ENCODE measurements at places on chromosomes 16 and 17.

GRCh38 chr16:81779536-81780320 is 637 bp downstream of the PLCG2 start:
- no peak for DNase-seq

DNA sequence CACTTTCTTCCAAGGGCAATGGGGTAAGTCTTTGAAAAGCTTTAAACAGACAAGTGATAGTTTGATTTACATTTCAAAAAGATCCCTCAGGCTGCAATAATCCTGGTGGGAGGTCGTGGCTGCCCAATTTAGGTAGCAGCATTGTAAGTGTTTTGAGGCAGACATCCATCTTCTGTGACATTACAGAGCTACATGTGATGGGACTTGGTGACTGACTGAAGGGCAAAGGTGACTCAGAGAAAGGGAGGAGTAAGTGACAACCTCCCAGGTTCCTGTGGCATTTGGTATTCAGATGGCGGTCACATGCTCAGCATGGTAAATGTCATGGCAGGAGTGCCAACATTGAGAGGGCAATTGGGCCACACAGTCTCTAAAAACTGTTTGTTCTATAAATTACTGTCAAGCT is 26.5 kb downstream of the STAT3 start:
- DNase-seq: no peak

DNA sequence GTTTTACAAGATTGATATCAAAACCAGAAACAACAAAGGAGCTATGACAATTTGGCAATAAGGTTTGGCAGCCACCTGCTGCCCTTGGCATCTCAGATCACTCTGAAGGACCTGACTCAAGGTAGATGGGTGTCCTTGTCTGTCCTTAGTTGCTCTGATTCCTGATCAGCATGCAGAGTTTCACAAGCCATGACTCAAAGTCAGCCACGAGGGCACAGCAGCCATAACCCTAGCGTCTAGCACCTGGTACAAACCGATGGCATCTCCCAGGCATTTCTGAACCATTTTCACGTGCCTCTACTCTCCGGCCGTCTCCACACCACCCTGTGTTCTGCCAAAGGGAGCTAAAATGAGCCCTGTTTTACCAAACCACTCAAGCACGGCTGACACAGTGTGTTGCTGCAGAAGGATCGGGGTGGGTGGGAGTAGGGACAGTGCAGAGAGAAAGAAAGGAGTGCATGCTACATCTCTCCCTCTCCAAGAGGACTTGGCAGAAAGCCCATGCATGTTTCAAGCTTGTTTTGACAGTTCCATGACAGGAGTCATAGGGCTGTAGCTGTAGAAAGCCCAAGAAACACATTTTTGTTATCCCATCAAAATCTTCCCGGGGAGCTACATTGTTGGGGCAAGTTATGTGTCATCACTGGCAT is 297.3 kb downstream of the ABCC12 start:
- no peak for DNase-seq

- no peak for DNase-seq
Measured at GRCh38 chr16:30753596-30753995, 5.4 kb downstream of the PHKG2 start.

GRCh38 chr17:64940055-64940454 is 20.8 kb upstream of the LRRC37A3 start:
- DNase-seq: no peak

DNA sequence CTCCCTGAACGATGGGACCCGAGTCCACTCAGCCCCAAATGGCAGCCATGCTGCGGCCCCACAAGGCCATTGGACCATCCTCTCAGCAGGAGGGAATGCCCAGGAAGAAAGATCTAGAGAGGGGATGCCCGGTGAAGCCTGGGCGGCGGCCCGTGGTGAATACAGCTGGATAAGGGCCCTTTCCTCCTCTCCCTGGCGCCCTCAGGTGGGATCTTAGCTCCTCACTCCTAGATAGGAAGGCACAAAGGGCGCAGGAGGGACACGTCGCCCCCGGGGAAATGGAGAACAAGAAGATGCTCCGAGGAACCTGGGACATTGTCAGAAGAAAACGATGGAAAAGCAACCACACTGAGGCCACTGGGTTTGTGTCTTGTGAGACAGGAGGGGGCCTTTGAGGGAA is 2.5 kb downstream of the CD300C start:
- no peak for DNase-seq

- DNase-seq: no peak
Measured at GRCh38 chr16:35506898-35507194, 2047.4 kb downstream of the TP53TG3F start.

DNA sequence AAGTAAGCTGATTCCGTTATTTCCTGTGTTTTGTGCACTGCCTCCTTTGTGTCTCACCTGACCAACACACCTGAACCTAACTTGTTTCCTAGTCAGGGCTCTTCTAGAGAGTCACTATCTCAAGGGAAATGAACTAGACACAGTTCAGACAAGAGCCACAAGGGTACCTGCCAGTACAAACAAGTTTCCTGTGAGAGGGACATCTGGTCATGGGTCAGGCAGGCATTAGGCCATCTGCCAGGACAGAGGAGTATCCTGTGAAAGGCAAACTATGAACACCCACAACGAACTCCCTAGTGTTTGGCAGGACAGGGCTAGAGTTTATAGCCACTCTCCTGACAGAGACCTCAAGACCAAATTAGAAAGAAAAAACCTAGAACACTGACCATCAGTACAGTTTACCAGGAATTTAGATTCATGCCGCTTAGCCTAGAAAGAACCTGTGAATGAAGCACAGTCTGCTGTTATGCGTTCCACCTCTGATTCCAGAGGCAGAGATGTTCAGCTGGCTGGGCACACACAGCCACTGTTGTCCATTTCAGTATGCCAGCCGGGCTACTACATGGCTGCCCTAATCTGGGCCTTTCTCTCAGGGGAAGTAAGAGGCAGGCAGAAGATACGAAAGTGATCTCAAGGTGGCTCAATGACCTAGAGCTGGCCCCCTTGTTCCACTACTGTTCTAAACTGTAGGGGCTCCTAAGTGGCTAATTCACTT is 20.7 kb upstream of the GLG1 start:
- no peak for DNase-seq

DNA sequence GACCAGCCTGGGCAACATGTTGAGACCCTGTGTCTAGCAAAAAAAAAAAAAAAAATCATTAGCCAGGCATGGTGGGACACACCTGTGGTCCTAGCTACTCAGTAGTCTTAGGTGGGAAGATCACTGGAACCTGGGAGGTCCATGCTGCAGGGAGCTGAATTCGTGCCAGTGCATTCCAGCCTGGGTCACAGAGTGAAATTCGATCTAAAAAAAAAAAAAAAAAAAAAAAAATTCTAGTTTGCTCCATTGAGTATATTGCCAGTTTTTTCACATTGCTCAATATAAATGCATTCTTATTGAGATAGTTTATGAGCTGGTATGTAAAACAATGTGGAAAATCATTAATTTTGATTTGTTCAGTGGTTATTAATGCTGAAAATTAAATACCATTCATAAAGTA is 52.0 kb downstream of the ABHD15 start:
- no peak for DNase-seq

GRCh38 chr17:43384476-43384862 is 14.3 kb upstream of the ARL4D start:
- no peak for DNase-seq

DNA sequence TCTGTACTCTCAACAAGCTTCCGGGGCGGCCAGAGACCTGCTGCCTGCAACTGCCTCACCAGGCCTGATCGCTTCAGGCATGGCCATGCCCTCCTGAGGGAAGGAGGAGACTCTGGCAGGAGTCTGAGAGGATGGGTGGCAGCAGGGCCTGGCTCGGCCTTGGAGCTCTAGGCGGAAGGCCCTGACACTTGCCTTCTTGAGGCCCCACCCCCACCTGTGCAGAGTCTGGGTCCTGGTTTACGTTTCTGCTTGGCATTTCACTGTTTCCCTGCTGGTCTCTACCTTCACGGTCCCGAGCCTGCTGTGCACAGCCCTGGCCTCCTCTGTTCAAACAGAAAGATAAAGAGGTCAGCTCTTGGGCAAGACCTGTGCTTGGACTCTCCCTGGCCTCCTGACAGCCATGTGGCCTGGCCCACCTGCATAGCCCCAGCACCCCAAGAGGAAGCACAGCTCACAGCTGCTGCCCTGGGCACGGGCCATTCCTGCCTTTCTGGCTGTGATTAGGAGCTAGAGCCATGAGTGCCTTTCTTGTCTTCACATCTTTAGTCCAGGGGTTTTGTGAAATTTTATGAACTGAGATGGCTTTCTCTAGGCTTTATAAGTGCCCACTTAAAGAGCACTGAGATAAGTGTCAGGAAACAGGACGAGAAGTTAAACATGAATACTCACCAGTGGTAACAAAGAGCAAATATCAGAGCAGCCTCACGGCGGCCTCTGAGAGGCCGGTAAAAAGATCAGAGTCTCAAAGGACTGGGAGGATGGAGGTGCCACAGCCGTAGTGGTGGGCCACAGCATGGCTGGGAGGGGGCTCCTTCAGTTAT is 25.6 kb upstream of the MTSS2 start:
- no peak for DNase-seq

DNA sequence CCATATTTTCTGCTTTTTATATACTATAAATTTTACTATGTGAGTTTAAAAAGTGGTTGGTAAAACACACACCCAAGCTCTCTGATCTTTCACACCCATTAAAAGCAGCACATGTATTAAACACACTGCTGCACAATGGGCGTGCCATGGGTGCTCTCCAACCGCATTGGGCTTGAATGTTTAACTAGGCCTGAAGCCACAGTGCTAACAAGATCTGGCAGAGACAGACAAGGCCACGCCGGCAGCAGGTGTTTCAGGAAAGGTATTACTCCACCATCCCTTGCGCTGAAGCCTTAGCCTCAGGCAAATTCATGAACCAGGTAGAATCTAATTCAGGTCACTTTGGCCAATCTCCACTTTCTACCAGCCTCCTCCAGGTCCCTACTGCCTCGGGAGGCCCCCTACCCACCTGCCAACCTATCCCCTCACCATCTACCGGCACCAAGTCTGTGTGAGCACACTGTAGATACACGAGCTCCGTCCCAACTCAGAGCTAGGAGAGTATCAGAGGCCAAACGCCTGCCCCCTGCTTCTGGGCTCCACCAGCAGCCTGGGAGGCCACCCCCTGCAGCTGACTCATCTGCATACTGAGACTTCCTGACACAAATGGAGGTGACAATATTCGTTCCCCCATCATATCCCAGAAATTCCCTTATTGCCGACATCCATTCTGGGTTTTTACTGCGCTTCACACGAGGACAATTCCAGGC is 95.0 kb downstream of the ADCY9 start:
- DNase-seq: peak; percentile 55

- no peak for DNase-seq
Measured at GRCh38 chr16:20803192-20803560, 3.1 kb downstream of the ERI2 start.

DNA sequence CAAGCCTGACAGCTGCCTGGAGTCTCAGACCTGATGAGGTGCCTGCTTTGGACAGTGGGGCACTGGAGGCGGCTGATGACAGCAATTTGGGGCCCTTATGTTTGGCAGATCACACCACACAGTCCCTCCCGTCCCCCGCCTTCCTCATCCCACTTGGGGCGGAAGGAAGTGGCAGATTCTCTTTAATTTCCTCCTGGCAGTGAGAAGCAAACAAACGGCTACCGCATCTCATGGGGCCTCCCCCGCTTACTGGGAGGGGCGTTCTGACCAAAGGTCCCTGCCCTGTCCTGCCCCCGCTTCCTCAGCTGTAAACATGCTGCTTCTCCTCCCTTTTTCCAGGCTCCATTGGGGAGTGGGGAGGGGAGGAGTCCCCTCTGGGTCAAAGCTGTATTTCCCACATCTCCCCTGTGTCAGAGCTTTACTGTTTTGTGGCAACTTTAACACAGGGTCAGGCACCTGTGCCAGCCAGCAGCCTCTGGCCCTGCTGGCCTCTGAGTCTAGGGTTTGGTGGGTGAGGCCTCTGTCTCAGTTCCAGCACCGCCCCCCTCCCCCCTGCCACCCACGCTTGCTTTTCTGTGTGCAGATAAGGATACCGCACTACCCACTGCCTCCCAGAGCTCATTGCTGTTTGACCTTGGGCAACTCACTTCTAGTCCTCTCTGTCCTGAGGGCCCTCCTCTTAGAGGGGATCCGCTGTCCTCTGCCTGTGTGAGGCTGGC is 5.4 kb upstream of the NFATC3 start:
- no peak for DNase-seq

- no peak for DNase-seq
Measured at GRCh38 chr16:3091551-3091950, 7.5 kb downstream of the ZSCAN10 start.

- DNase-seq: no peak
Measured at GRCh38 chr17:66547151-66547865, 244.9 kb downstream of the PRKCA start.

DNA sequence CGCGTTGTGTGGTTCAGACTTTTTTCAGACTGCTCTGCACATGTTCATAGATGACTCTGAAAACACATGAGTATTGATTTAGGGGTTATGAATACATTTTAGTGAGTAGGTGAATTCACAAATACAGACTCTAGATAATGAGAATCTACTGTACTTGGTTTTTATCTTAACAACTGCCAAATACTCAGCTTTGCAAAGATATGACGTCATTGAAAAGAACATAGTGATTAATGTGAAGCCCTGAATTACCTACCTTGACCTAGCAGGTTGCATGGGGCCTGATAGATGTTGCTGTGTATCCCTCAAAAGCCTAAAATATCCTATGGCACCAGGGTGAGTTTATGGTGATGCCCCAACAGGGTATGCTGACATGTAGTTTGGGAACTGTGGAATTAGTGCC is 98.0 kb downstream of the SHISA9 start:
- no peak for DNase-seq
